ENCODE measurements at places on chromosomes 6 and 20.

DNA sequence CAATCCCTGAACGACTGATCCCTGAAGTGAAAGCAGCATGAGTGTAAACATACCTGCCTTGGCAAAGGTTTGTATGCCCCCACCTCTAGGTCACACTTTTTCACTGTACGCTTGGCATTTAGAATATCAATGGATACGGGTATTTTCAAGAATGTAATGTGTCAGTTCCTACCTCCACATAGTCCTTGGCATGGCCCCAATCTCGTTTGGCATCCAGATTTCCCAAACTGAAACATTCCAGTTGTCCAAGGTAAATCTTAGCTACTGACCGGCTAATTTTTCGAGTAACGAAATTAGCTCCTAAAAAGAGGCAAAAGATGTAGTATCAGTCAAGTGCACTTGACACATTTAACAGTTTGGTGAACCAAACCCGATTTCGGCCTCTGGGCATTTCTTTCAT lies 315.5 kb downstream of the GMDS start:
- no peak for DNase-seq

- DNase-seq: no peak
Measured at GRCh38 chr20:63937596-63937995, 18.6 kb downstream of the UCKL1 start.

- no peak for DNase-seq
Measured at GRCh38 chr20:33689973-33690372, 3.8 kb upstream of the E2F1 start.

DNA sequence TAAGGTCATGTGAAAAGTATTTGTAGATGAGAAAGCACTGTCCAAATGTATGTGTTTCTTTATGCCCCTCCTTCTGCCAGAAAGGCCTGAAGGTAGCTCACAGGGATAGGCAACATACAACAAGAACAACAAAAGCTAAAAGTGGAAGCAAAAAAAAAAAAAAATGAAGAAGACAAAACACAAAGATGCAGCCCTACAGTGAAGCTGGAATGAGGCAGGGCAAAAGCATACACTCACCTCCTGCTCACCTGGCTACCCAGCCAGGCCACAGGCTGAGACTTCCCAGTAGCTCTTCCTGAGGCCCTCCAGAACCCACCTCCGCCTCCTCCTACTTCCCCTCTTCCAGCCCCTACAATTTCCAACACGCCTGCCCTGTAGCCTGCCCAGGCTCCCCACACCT lies 2.4 kb downstream of the UNC5CL start:
- no peak for DNase-seq

GRCh38 chr20:2515203-2515602 lies 6.5 kb upstream of the ZNF343 start:
- no peak for DNase-seq

DNA sequence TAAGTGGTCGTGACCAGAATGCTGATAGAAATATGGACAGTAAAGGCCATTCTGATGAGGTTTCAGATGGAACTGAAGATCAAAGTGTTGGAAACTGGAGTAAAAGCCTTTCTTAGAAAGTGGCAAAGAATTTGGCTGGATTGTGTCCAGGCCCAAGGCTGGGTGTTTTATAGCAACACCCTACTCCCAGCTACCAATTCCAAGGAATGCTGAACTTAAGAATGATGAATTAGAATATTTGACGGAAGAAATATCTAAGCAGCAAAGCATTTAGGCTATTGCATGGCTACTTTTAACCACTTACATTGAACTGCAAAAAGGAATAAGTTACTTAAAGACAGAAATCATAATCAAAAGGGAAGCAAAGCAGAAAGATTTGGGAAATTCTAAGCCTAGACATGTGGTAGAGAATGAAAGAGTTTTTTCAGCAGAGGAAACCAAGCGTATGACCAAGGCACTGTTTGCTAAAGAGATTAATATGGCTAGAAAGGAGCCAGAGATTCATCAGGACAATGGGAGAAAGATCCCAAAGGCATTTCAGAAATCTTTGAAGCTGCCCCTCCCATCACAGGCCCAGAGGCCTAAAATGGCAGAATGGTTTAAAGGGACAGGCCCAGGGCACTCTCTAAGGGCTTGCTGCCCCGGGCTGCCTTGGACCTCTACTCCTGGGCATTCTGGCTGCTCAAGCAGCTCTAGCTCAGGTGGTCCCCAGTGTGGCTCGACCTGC lies 25.8 kb downstream of the SDHAF4 start:
- DNase-seq: no peak

DNA sequence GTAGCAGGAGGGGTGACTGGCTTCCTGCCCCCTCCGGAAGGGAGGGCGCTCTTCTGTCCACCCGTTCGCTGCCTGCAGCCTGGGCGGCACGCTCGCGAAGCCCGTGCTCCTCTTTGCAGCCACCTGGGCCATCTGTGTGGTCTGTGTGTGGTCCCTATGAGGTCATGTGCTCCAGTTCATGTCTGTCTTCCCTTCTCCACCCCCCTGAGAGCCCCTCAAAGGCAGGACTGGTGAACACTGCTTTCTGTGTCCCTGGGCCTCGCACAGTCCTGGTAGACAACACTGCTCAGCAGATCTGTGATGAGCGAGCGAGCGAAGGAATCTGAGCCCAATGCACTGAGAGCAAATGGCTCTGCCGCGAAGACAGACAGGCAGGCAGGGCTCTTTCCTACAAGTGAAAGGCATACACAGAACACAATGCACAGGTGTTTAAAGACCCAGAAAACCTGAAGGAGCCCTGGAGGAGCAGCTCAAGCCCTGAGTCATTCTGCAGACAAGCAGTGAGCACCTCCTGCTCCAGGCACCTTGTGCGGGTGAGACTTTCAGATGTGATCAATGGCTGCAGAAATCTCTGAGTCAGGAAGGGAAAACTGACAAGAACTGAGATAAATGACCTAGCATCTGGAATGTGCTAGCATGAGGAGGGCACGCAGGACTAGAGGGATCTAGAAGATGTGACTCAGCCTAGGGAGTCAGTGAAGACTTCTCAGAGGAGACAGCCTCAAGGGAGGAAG lies 27.1 kb downstream of the PPP1R3G start:
- DNase-seq: no peak

DNA sequence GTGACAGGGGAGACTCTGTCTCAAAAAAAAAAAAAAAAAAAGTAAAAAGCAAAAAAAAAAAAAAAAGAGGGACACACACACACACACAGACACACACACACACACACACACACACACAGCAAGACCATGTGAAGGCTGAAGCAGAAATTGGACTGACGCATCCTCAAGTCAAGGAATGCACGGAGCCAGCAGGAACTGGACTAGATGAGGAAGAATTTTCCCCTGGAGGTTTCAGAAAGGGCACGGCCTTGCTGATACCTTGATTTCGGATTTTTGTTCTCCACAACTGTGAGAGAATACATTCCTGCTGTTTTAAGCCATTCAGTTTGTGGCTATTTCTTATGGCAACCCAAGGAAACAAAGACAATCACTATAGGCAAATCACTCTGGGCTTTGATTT lies 176.9 kb upstream of the SALL4 start:
- no peak for DNase-seq

DNA sequence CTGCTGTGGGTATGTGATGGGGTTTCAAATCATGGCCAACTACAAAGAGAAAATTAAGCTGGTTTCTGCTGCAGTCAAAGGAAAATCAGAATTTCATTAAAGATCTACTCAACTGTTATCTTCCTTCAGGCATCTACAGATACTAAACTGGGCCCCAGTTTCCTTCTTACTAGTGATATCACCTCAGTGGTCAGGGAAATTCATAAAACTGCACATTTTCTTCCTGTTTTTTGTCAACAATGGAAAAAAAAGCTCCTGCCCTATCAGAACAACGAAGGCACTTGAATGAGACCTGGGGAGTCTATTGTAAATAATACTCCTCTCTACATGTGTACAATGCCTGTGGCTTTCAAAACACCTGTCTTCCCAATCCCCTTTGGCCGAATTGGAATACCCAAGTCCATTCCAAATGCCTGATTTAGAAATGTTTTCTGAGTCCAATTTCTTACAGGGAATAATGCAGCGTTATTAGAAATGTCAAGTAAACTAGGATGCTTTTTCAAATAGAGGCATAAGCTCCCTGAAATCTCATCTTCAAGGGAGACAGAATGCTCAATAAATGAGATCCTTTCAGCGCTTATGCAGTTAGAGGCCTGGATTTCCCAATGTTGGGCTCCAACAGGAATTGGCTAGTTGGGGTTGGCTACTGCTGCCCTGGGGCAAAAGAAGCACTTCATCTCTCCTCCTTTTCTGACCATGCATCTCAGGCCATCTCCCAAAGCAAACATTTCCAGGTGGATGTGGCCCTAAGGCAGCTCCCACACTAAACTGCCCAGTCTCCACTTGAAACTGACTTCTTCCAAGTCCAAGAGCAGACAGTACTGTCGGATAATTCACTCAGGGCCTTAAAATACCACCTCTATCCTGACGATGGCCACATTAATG lies 143.3 kb downstream of the NFATC2 start:
- DNase-seq: no peak

GRCh38 chr6:43702534-43703440 lies 15.2 kb upstream of the MRPS18A start:
- DNase-seq: no peak

DNA sequence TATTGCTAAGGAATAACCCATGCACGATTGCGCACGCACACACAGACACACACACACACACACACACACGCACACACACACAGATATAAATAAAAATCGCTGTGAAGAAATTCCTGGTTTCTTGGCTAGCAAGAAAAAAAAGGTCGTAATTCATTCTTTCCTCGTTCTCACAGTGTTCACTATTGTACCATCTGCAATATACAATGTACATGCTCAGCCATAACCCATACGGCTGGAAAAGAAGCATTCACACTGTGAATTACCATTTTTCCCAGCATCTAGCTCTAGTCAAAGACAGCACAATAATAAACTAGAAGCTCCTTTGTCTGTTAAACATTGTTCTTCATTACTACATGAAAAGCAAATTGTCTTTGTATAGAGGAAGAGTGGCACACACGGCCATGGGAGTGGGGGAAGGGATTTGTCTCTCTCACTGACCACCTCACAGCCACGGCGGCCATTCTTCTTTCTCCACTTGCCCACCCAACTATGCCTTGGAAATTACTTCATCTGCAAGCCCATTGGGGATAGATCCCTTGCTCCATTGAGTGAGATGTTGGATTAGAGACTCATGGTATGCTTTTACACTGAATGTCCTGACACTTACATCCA lies 115.3 kb upstream of the ID4 start:
- DNase-seq: no peak

DNA sequence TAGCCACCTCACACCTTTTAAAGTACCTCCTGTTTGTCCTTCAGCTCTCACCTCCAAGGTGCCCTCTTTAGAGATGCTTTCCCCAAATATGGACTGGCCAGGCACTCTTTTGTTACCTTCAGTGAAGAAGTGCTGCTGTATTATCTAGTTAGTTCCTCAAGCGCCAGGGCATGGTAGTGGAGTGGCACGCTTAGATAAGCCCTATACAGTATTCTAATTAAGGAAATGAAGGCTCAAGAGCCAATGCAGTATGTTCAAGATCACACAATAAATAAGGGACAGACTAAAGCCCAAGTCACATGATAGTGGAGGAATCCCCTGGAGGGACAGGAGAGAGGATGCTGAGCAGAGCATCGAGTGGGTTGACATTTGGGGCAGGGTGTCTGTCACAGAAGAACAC lies 28.5 kb upstream of the GFOD1 start:
- no peak for DNase-seq

GRCh38 chr6:66849843-66850242 lies 1142.8 kb upstream of the EYS start:
- DNase-seq: no peak

DNA sequence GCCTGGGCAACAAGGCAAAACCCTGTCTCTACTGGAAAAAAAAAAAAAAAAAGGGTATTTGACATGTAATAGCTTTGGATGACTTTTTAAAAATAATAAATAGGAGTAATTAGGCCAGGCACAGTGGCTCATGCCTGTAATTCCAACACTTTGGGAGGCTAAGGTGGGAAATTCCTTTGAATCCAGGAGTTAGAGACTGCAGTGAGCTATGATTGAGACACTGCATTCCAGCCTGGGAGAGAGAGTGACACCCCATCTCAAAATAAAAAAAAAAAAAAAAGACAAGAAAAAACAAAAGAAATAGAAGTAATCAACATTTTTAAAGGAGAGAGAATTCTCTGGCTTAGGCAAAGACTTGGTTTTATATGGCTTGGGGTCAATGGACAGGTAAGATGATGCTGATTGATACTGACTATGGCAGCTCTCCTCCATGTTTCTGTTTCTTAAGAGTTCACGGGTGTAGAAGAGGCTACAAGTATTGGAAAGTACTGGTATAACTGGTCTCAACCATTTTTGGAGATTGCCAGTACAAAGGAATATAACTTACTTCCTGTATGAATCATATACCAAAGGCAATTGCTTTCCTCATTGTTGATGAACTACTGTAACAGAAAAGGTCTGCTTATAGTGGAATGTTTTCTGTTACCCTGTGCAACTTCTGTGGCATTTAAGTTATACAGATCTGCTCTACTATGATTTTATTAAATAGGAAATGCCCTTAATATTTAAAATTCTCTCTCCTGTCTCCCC lies 10.1 kb downstream of the MAP3K5 start:
- DNase-seq: no peak

DNA sequence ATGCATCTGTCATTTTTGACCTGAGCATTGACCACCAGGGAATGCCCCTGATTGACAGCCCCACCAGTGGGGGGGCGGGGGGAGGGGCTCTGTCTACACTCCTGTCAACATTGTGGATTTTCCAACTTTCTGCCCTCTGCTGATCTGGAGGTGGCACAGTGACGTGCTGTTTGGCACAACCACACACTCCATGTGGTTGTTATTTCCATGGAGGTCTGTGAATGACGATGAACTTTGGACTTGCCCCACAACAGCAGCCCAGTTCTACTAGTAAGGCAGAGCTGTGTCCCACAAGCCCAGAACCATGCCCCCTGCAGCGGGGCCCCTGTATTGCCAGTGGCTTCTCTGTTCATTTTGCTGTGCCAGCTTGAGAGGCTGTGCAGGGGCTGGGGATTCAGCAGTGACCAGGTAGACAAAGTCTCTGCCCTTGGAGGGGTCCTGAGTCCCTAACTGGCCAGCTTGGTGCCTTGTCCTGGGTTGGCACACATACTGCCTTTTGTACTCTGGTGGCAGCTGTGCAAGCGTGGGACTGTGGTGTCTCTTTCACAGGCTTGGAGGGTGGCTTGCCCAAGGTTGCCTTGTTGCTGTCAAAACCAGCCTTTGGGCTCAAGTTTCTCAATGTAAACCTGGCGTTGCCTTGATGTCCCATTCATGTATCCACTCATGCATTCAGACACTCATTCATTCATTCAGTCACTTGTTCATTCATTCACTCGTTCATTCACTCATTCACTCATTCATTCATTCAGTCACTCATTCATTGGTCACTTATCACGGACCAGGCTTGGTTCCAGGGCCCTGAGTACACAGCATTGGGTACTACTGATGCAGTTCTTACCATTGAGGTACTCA lies 108.5 kb downstream of the SYCP2 start:
- no peak for DNase-seq

- DNase-seq: no peak
Measured at GRCh38 chr6:38587766-38588362, 51.9 kb downstream of the BTBD9 start.

DNA sequence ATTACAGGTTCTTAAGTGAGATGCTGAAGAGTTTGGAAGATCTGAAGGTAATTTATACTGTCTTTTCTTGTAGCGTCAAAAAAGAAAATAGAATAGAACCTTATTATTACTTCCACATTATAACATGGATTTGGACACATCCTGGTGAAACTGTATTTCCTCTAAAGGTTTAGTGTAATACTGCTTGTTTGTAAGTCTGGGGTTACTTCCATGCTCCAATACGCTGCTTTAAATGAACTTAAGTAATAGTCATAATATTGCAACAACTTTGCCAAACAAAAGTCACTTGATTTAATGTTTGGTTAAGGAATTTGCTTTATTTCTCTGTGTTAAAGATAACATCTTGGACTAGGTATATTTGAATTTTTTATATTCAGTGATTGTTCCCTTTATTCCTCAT lies 11.5 kb upstream of the SNRNP48 start:
- no peak for DNase-seq

GRCh38 chr6:79813143-79813850 lies 134.1 kb downstream of the ELOVL4 start:
- DNase-seq: no peak

Measured in effector memory CD4-positive, alpha-beta T cell (primary cell).